ENCODE measurements at places on chromosomes 6 and 20.

DNA sequence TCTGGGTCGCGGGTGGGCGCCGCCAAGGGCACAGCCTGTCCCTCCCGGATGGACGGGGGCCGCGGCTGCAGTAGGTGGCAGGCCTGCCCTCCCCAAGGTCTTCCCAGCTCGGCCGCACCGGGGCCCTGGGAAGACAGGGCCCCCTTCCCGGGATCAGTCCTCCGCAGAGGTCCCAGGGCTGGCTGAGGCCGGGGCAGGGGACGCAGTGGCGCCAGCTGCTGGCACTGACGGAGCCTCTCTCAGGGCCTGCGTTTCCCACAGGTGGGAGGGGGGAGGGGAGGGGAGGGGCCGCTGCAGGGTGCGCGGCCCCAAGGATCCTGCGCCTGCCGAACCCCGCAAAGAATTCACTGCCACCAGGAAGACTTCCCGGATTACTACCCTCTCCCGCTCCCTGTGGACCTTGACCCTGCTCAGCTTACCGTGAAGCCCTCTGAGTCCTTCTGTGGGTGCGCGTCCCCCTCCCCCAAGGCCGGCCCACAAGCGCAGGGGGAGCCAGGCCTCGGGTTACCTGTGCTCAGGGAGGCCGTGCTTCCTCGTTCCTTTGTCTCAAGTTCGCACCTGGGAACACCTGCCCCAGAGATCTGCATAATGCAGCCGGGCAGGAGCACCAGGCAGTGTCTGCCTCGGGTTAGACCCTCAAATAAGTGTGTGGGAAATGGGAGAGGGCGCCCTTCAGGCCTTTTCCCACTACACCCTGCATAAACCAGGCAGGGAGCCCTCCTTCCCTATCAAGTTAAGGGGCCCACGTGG, 5.1 kb downstream of the LZTS3 start:
- H3K36me3 ChIP-seq, result no peaks in the 10 kb centered on the region
- peaks cover 13% of the 10 kb centered on the region for H3K4me1 ChIP-seq

- no peaks in the 10 kb centered on the region for H3K36me3 ChIP-seq
- no peaks in the 10 kb centered on the region for H3K4me1 ChIP-seq
- H3K4me3 ChIP-seq, result no peak overlapping the region
- no peak for DNase-seq
- H3K27me3 ChIP-seq, result peaks cover 2% of the 10 kb centered on the region
- no peak overlapping the region for H3K27ac ChIP-seq
Observed at GRCh38 chr6:5846889-5847288, 159.8 kb downstream of the NRN1 start.

- H3K4me3 ChIP-seq, result no peak overlapping the region
- DNase-seq, result no peak
- peaks cover 4% of the 10 kb centered on the region for H3K27me3 ChIP-seq
- no peaks in the 10 kb centered on the region for H3K36me3 ChIP-seq
Observed at GRCh38 chr6:56368491-56368890, 121.1 kb upstream of the COL21A1 start.

- DNase-seq, result no peak
- no peak overlapping the region for H3K4me3 ChIP-seq
- H3K4me1 ChIP-seq, result no peaks in the 10 kb centered on the region
Observed at GRCh38 chr20:52242237-52243230, 51.0 kb upstream of the ZFP64 start.

DNA sequence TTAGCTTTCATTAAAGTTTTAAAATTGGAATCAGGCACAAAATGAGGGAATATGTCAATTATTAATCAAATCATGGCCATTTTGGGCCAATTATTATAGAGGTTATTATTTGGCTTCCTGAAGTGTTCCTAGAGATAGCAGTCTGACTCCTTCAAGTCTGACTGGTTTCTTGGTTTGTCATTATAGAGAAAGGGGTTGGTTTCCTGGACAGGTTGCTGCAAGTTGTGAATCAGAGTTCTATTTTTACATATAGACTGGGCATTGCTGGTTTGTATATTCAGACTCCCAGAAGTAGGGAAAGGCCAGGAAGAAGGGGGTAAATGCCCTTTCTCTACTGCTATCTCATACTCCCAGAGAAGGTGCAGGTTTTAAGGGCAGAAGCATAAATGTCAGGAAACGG, 121.4 kb upstream of the CEP162 start:
- H3K27me3 ChIP-seq, result no peaks in the 10 kb centered on the region
- H3K4me3 ChIP-seq, result no peak overlapping the region
- no peak for DNase-seq
- H3K4me1 ChIP-seq, result no peaks in the 10 kb centered on the region

DNA sequence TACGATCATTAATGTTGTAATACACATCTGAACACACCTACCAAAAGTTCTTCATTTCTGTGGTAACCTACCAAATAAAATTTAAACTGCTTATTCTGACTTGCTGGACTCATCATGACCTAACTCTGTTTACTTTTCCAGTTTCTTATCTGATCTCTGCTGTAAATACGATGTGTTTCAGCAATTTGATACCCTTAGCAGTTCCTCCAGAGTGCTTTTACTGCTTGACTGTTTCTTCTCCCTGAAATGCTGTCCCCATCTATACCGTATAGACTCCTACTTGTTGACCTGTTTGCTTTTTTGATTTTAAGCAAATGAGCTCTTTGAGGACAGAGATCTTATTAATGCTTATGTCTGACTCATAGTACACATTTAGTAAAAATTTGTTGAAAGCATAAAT, 119.5 kb downstream of the SCAF8 start:
- no peak overlapping the region for H3K27ac ChIP-seq
- peaks cover 16% of the 10 kb centered on the region for H3K36me3 ChIP-seq
- H3K27me3 ChIP-seq, result no peaks in the 10 kb centered on the region
- peaks cover 8% of the 10 kb centered on the region for H3K4me1 ChIP-seq

DNA sequence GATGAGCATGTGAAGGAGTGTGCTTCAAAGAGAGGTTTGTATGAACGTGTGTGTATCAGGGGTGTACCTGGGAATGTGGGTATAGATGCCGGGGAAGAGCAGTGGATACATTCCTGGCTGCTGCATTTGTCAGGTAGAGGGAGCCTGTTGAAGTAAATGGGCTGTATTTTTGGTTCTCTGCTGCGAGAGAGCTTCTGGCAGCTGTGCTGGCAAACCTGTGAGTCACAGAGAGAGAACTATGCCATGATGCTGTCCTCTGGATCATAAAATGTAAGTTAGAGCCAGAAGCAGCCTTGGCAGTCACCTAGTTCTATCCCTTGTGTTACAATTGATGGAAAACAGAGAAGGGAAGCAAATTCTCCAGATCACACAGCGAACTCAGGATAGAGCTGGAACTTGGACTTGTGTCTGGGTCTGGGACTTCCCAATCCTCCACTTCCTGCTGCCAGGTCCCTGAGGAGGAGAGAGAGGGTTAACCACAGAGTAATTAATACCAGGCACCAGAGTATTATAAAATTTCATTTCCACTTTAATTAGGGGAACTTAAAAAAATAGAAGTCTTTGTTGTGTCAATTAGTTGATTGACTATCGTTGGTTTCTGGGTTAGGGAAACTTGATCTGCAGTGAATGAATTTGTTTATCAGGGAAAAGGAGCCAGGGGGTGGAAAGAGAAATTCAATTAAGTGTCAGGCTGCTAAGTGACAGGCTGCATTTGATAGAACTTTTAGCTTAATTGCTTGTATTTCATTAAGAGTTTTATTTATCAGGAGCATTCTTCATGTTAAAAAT, 41.1 kb upstream of the GTSF1L start:
- H3K27me3 ChIP-seq, result peaks cover 19% of the 10 kb centered on the region
- H3K4me3 ChIP-seq, result no peak overlapping the region
- H3K4me1 ChIP-seq, result no peaks in the 10 kb centered on the region
- H3K36me3 ChIP-seq, result no peaks in the 10 kb centered on the region
- no peak for DNase-seq

- H3K4me3 ChIP-seq, result no peak overlapping the region
- H3K36me3 ChIP-seq, result no peaks in the 10 kb centered on the region
- peaks cover 6% of the 10 kb centered on the region for H3K27me3 ChIP-seq
Observed at GRCh38 chr6:68726992-68727391, 91.9 kb downstream of the ADGRB3 start.

DNA sequence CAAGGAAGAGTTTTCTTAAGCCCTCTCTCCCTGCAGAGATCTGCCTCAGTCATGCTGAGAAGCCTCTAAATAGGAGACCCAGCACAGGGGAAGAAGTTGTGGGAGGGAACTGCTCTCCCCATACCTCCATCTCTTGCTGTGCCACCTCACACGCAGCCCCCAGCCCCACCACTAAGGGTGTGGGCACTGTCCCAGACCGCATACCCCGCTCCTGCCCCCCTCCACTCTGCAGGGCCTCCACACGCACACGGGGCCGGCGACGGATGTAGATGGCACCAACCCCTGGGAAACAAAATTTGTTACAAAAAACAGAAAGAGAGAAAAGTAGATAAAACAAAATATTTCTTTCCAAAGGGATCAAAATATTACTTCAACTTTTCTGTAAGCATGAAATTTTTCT, 10.2 kb upstream of the CPNE1 start:
- DNase-seq, result no peak
- peaks cover 28% of the 10 kb centered on the region for H3K36me3 ChIP-seq
- H3K4me1 ChIP-seq, result no peaks in the 10 kb centered on the region
- no peaks in the 10 kb centered on the region for H3K27me3 ChIP-seq

DNA sequence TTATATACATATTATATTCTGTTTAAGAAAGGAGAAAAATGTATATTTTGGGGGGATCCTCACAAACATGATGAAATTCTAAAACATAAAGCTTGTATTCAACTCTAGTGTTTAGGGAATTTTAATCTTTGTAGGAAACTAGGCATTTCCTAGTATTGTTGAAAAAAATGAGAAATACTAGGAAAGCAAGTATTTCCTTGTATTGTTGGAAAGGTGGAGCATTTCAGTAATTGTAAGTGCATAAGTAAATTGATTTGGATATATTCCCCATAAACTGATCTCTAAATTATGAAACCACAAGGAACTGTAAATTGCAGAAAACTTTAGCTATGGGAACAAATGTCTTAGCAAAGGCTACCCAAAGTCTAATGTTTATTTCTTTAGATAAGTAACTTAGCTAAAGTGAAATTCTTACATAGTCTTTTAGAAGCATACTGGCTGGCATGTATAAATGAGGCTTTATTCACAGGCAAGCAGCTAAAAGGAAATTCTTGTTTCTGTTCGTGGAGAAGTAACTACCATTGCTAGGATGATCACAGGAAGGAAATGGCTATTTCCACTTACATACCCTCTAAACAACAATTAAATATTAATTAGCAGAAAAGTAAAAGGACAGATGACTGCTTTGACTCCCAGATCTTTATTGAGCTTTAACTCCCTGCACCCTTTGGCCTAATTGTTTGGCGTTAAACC, 19.9 kb upstream of the NRN1 start:
- H3K4me3 ChIP-seq, result no peak overlapping the region
- peaks cover 18% of the 10 kb centered on the region for H3K27me3 ChIP-seq
- no peaks in the 10 kb centered on the region for H3K4me1 ChIP-seq
- DNase-seq, result no peak
- no peak overlapping the region for H3K27ac ChIP-seq
